Pancreas (tissue), 10 donors: ENCODE measurements at places on chromosomes 1 and 21. TPM values are rescaled to one million over a fixed set of nuclear protein-coding genes. Genes with fewer than 3 reads are reported as not detected.

UMODL1 gene
- not detected for polyA plus RNA-seq

CHTOP gene
- 87.4 TPM for polyA plus RNA-seq

PARS2 gene
- 0.61 TPM for polyA plus RNA-seq

DNA sequence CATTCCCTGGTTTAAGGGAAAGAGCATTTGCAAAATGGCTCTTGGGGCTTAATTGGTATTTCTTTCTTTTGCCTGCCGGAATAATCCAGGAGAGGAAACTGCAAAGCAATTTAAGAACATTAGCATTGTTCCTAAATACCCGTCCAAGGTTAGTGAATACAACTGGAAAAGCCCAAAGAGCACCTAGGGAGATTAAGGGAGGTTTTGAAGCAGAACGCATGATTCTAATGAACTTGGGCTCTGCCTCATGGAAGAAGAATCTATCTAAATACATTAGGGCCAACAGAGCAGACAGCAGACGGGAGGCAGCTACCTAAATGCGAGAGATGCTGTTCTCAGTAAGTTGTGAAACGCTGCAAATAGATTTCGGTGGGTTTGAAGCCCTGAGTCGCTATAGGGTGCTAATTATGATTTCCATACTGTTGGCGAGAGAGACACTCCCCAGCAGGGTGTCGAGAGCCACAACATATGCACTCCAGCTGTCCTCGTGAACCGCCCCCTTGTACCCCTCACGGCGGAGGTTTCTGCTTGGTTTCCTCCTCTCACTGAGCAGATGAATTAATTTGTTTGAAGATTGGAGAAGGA, 326.7 kb upstream of the CAMK1G start:
- DNase-seq = no peak

DNA sequence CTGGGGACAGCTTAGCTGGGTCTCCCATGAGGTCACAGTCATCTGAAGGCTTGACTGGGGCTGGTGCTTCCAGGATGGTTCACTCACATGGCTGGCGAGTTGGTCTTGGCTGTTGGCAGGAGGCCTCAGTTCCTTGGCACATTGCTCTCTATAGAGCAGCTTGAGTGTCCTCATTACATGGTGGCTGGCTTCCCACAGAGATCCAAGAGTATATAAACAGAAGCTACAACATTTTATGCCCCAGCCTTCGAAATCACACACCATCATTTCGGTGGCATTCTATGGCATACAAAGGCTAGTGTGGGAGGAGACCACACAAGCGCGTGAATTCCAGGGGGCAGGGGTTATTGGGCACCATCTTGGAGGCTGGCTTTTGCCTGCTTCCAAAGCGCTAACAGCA, 63.0 kb downstream of the ALPL start:
- DNase-seq = no peak

DNA sequence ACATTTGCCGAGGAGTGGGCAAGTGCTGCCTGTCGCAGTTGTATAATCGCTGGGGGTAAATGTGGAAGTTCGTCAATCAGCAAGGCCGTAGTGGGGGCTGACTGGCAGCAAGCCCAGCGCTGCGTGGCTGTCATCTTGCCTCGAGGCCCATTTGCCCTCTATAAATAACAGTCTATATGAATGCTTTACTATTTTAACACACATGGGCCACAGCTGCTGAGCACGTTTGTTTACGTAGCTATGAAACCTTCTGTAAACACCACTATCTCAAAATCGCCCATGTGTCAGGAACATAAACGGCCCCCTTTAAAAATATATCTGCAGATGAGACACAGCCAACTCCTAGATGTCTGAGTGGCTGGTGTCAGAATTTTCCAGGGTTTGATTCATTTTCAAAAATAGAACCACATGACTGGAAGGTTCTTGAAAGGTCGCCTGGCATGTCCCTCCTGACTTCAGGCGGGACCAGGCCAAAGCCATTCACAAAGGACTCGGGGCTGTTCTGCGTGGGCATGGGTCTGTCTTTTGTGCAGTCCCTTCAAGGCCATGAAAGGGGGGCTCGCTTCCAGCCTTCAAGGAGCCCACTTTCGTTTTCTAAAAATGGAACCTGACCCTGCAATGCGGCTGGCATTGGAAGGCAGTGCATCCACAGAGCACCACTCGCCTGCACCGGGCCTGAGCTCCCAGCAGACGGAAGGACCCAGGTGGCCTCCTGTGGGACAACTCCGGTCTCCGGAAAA, 205.5 kb downstream of the KCNJ6 start:
- no peak for DNase-seq
